ENCODE measurements at places on chromosomes 1 and 21. TPM values are rescaled to one million over a fixed set of nuclear protein-coding genes. Genes with fewer than 3 reads are reported as not detected.

GRCh38 chr1:2320760-2321667, 70.3 kb downstream of the MORN1 start:
- H3K4me3 ChIP-seq, result no peak overlapping the region
- peaks cover 23% of the 10 kb centered on the region for H3K4me1 ChIP-seq
- DNase-seq, result no peak

DNA sequence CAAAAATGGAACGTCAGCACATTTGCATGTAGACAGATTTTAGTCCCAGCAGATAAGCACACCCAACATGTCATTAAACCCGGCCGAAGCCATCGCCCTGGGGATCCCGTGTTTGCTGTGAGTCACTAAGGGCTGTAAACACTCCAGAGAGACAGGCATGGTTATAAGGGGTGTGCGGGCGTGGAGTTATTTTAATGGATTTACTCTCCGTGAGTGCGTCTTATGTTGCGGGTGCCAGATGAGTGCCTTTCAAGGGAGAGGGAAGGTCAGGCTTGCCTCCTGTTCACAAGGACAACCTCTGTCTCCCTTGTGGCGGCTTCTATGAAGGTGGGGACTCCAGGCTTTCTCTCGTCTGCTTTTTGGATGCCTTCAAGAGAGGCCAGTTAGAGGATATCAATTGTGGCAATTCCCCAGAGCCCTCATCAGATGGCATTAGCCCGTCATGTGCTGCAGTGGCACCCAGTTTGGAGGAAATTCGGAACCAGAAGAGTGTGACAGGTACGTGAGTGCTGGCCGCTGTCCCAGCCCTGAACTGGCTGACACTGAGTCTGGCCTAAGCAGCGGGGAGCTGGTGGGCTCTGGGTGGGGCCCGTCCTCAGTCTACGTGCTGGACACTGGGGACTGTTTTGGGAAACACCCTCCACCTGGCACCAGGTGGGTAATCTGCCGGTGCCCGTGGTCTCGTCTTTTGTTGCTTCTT, 223.8 kb upstream of the TMEM51 start:
- no peak overlapping the region for H3K4me3 ChIP-seq
- H3K27ac ChIP-seq, result peak overlapping the region; percentile 68
- H3K36me3 ChIP-seq, result no peaks in the 10 kb centered on the region
- H3K4me1 ChIP-seq, result peaks cover 37% of the 10 kb centered on the region
- DNase-seq, result peak; percentile 64
- no peaks in the 10 kb centered on the region for H3K27me3 ChIP-seq

DNA sequence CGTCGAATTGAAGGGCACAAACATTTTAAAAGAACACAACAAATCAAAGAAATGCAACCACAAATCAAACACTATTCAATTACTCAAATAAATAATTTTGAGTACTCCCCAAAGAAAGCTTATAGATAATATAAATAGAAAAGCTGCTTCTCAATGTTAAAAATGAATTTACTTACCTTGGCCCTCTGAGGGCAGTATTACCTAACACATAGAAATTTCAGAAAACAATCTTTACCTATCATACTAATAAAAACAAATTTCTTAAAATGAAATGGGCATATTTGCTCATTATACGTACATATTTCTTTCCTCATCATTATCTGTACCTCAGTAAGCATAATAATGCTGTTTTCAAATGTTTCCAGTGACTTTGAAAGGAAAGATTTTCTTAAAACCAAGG, 141.8 kb downstream of the AKT3 start:
- H3K36me3 ChIP-seq, result no peaks in the 10 kb centered on the region
- H3K4me1 ChIP-seq, result peaks cover 4% of the 10 kb centered on the region

The C1orf122 gene
- polyA plus RNA-seq, result 10.3 TPM

The HECTD3 gene
- 27.7 TPM for polyA plus RNA-seq

All from ovary (tissue), 10 donors.